ENCODE measurements at places on chromosomes 5 and 9.

- no peak overlapping the region for H3K27ac ChIP-seq
- no peak for DNase-seq
- H3K4me3 ChIP-seq = no peak overlapping the region
These were observed 177.0 kb upstream of the SH3GL2 start for GRCh38 chr9:17401858-17402257.

DNA sequence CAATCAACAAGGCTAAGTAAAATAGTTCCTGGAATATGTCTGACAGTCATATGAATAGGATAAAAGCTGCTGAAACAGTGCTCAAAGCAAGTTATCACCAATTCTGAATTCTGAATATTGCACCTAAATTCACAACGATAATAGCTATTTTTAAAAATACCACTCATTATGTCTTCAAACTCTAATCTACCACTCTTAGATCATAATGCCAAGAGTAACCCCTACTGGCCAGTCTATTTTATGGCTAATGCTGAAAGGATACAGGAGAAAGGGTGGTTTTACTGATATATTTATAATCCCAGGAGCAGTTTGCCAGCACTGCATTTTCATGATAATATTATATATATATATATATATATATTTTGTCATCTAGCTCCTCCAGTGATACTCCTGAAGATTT lies 232.8 kb downstream of the PDE4D start:
- H3K4me3 ChIP-seq = no peak overlapping the region
- no peak for DNase-seq
- H3K4me1 ChIP-seq = peaks cover 47% of the 10 kb centered on the region
- H3K36me3 ChIP-seq = no peaks in the 10 kb centered on the region

DNA sequence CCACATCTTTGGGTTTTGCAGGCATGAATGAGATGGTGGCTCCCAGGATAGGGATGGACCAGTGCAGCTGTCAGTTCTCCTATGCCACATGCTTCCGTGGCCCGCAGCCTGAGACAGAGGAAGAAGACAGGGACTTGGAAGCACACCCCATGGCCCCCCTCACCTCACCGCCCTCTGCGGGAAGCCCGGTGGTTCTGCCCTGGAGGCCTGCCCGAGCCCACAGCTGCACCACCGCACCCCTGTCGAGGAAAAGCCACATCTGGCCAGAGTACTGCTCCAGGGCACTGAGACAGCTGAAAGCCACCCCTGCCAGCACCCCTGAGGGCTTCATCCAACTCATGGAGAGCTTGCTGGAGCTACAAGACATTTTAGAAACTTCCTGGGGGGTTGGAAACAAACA lies 7.6 kb upstream of the TRMT10B start:
- no peaks in the 10 kb centered on the region for H3K4me1 ChIP-seq
- H3K36me3 ChIP-seq = no peaks in the 10 kb centered on the region
- H3K4me3 ChIP-seq = no peak overlapping the region
- no peak overlapping the region for H3K27ac ChIP-seq

DNA sequence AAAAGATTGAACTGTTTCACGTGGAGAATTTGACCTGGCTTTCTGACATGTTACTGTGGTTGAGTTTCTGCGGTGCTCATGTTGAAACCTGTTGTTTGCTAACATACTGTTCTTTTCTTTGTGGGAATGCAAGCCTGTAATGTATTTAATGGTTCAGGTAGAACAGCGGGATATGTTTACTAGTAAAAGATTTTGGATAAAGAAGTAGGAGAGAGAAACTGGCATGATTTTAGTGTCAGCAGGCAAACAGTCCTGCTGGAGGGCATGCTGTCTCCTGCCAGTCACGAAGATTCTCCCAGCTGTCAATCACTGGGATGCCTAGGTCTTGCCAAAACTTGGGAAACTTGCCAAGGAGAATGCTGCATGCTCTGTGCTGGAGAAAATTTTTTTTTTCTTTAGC lies 263.5 kb downstream of the TAF11L14 start:
- no peak for DNase-seq
- no peak overlapping the region for H3K4me3 ChIP-seq
- no peak overlapping the region for H3K27ac ChIP-seq
- no peaks in the 10 kb centered on the region for H3K4me1 ChIP-seq
- H3K27me3 ChIP-seq = no peaks in the 10 kb centered on the region

- H3K27me3 ChIP-seq = no peaks in the 10 kb centered on the region
- H3K36me3 ChIP-seq = no peaks in the 10 kb centered on the region
- no peak overlapping the region for H3K4me3 ChIP-seq
- H3K4me1 ChIP-seq = no peaks in the 10 kb centered on the region
- H3K27ac ChIP-seq = no peak overlapping the region
These were observed 56.7 kb upstream of the RETREG1 start for GRCh38 chr5:16673241-16674201.

GRCh38 chr5:131899686-131900085 lies 45.8 kb downstream of the MEIKIN start:
- no peak for DNase-seq
- peaks cover 7% of the 10 kb centered on the region for H3K36me3 ChIP-seq
- H3K4me1 ChIP-seq = no peaks in the 10 kb centered on the region
- no peak overlapping the region for H3K27ac ChIP-seq
- no peak overlapping the region for H3K4me3 ChIP-seq

- peak overlapping the region; percentile 0 for H3K27ac ChIP-seq
- H3K27me3 ChIP-seq = no peaks in the 10 kb centered on the region
- peaks cover 21% of the 10 kb centered on the region for H3K4me1 ChIP-seq
- H3K4me3 ChIP-seq = no peak overlapping the region
These were observed 59.5 kb downstream of the PIK3R1 start for GRCh38 chr5:68274847-68275651.

DNA sequence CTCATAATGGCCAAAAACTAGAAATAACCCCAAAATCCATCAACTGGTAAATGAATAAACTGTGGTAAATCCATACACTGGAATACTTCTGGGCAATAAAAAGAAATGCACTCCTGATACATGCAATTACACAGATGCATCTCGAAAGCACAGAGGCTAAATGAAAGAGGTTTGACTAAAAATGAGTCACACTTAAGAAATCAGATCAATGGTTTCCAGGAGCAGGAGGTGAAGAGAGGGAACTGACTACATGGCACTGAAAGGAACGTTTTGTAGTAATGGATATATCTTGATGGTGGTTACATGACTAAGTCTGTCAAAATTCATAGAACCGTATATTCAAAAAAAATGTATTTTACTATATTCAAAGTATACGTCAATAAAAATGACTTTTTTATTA lies 42.4 kb downstream of the STRBP start:
- H3K27me3 ChIP-seq = no peaks in the 10 kb centered on the region
- peak overlapping the region; percentile 42 for H3K4me3 ChIP-seq
- peaks cover 30% of the 10 kb centered on the region for H3K36me3 ChIP-seq
- peak overlapping the region; percentile 84 for H3K27ac ChIP-seq
- peaks cover 49% of the 10 kb centered on the region for H3K4me1 ChIP-seq
- DNase-seq = no peak

DNA sequence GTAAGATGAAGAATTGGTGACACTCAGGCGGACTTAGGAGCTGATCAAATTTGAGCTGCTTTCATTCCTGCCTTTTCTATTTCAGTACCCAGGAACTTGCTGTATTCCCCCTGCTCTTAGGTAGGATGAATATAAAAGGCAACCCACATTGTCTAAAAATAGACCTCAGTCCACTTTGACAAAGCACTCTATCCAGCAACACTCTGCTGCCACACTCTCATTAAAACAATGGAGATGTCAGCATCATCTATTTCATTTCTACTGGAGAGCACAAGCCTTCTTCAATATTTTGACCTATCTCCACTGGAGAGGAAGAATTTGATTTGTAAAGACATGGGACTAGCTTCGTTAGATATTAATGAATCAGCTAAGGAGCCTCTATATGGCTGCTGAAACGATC lies 468.4 kb downstream of the PTPRD start:
- H3K27me3 ChIP-seq = no peaks in the 10 kb centered on the region
- no peak for DNase-seq
- H3K4me3 ChIP-seq = no peak overlapping the region
- H3K4me1 ChIP-seq = no peaks in the 10 kb centered on the region
- H3K27ac ChIP-seq = no peak overlapping the region

DNA sequence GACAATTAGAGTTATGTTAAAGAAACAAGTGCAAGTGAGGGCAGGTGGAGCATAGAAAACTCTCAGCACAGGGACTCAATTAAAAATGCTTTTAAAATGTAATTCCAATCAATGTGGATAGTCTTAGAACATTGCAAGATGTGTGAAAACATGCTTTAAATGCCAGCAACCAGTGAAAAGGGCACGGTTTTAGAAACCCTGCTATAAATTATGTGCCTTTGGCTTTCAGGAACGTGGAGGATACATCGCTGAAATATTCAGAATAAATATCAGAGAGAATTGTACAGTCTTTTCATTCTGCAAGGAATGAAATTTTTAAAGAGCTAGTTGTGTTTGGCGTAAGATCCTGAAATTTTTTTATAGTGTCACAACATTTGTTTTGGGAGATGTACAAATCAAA lies 101.1 kb downstream of the TLE4 start:
- peaks cover 38% of the 10 kb centered on the region for H3K4me1 ChIP-seq
- no peak overlapping the region for H3K4me3 ChIP-seq
- H3K36me3 ChIP-seq = peaks cover 41% of the 10 kb centered on the region
- no peaks in the 10 kb centered on the region for H3K27me3 ChIP-seq

Data from activated B cell treated with CpG ODN at 0.5 μM for 24 hours (primary cell).